ENCODE measurements at places on chromosomes 5 and 9. TPM values are rescaled to one million over a fixed set of nuclear protein-coding genes. Genes with fewer than 3 reads are reported as not detected.

The AQP7 gene
- total RNA-seq, result not detected

The HDAC3 gene
- total RNA-seq, result 81.8 TPM

The BAAT gene
- 0.54 TPM for total RNA-seq

The PCDHB16 gene
- total RNA-seq, result 20.1 TPM

The BSPRY gene
- not detected for total RNA-seq

The ACTBL2 gene
- total RNA-seq, result not detected

The DOCK2 gene
- total RNA-seq, result 0.66 TPM

The DNAJC18 gene
- total RNA-seq, result 55.9 TPM

GRCh38 chr9:92917176-92917800 lies 30.0 kb upstream of the FGD3 start:
- no peaks in the 10 kb centered on the region for H3K27me3 ChIP-seq
- DNase-seq, result no peak
- H3K27ac ChIP-seq, result no peak overlapping the region
- H3K36me3 ChIP-seq, result no peaks in the 10 kb centered on the region
- no peaks in the 10 kb centered on the region for H3K4me1 ChIP-seq
- no peak overlapping the region for H3K4me3 ChIP-seq

DNA sequence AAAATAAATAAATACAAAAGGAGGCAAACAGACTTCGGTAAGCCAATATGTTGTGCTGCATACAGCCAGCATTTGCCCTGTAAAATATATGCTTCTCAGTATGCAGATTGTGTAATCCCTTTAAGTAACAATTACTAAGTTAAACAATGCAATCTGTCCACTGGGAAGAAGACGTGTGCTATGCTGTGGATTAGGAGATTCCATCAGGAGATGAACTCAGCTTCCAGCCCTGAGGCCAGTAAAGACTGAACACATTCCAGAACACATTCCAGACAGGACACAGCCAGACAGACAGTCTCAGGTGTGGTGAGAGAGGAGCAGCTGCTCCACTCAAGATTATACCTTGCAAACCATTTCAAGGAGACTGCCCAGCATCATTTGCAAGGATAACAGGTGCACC lies 97.8 kb downstream of the MPDZ start:
- no peaks in the 10 kb centered on the region for H3K27me3 ChIP-seq
- H3K4me1 ChIP-seq, result peaks cover 6% of the 10 kb centered on the region
- H3K27ac ChIP-seq, result no peak overlapping the region
- H3K4me3 ChIP-seq, result no peak overlapping the region
- H3K36me3 ChIP-seq, result no peaks in the 10 kb centered on the region

DNA sequence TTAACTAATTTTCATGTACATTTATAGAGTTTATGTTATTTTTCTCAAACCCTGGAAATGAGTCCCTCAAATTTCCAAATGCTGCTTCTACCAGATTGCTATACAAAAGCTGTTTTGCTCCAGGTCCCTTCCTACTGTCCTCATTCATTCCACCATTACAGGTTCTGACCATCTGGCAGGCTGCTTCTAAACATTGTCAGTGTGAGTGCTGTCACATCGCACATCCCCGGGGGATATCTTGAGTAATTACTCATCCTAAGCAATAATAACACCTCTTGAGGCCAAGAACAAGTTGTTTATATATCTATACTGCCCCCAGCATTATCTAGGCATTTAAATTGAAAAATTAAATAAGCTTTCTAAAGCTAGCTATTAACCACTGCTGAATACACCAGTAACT lies 1675.3 kb upstream of the CDH6 start:
- H3K36me3 ChIP-seq, result no peaks in the 10 kb centered on the region
- H3K4me3 ChIP-seq, result peak overlapping the region; percentile 60
- H3K27me3 ChIP-seq, result peaks cover 4% of the 10 kb centered on the region

- H3K27me3 ChIP-seq, result peaks cover 2% of the 10 kb centered on the region
- H3K4me3 ChIP-seq, result no peak overlapping the region
- H3K4me1 ChIP-seq, result peaks cover 3% of the 10 kb centered on the region
- H3K36me3 ChIP-seq, result no peaks in the 10 kb centered on the region
- DNase-seq, result no peak
Measured at GRCh38 chr9:4828761-4829160, 36.0 kb downstream of the RCL1 start.

DNA sequence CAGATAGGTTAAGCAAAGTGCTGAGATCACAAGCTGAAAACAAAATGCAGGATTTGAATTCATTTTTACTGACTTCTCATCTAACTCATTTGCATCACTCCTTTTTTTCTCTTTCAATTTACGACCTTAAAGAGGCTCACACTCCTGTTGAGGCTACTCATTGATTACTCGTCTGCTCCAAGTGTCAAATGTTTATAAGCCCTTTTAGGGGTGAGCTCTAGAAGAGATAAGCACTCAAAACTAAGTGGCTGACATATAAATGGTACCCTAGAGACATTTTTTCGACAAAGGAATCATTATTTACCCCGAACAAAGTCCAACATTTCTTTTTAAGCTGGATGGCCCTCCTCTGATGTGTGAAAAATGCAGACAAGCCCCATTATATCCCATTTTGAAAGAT lies 483.1 kb downstream of the MAT2B start:
- H3K4me3 ChIP-seq, result peak overlapping the region; percentile 35
- peak overlapping the region; percentile 89 for H3K27ac ChIP-seq
- DNase-seq, result no peak
- peaks cover 4% of the 10 kb centered on the region for H3K27me3 ChIP-seq
- H3K36me3 ChIP-seq, result no peaks in the 10 kb centered on the region

- peak overlapping the region; percentile 85 for H3K27ac ChIP-seq
- H3K4me1 ChIP-seq, result peaks cover 31% of the 10 kb centered on the region
- peak overlapping the region; percentile 27 for H3K4me3 ChIP-seq
Measured at GRCh38 chr5:125348936-125349831, 602.7 kb upstream of the ZNF608 start.

DNA sequence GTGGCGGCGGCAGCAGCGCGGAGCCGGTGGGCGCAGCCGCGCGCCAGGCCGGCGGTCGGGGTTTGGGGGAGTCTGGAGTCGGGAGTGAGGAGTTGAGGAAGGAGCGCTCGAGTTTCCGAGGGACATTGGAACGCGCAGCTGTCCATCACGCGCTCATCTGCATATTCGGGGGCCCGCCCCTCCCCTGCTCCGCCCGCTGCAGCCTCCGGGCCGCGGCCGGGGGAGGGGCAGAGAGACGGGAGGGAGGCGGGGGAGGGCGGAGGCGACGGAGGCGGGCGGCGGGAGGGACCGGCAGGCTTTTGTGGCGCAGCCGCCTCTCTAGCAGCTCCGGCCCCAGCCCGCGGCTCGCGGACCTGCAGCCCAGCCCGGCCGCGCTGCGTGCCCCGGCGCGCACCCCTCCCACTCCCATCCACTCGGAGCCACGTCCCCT lies at the start of gene IRX2:
Gene IRX2 (minus strand): TSS at position 86 of the 430 bp plus-strand sequence. CDS start 264 bp downstream, outside the sequence.
- H3K27ac ChIP-seq, result peak within 1 kb of the TSS; percentile 76
- peaks cover 30% of the 10 kb centered on the region for H3K27me3 ChIP-seq
- peak within 1 kb of the TSS; percentile 94 for H3K4me3 ChIP-seq
- H3K36me3 ChIP-seq, result peaks cover 5% of the 10 kb centered on the region
- DNase-seq, result peak; percentile 93
- peaks cover 20% of the 10 kb centered on the region for H3K4me1 ChIP-seq

- H3K4me3 ChIP-seq, result no peak overlapping the region
- H3K27ac ChIP-seq, result peak overlapping the region; percentile 12
- no peaks in the 10 kb centered on the region for H3K4me1 ChIP-seq
- no peak for DNase-seq
- no peaks in the 10 kb centered on the region for H3K27me3 ChIP-seq
- H3K36me3 ChIP-seq, result peaks cover 12% of the 10 kb centered on the region
Measured at GRCh38 chr5:40716000-40716399, 36.3 kb downstream of the PTGER4 start.

DNA sequence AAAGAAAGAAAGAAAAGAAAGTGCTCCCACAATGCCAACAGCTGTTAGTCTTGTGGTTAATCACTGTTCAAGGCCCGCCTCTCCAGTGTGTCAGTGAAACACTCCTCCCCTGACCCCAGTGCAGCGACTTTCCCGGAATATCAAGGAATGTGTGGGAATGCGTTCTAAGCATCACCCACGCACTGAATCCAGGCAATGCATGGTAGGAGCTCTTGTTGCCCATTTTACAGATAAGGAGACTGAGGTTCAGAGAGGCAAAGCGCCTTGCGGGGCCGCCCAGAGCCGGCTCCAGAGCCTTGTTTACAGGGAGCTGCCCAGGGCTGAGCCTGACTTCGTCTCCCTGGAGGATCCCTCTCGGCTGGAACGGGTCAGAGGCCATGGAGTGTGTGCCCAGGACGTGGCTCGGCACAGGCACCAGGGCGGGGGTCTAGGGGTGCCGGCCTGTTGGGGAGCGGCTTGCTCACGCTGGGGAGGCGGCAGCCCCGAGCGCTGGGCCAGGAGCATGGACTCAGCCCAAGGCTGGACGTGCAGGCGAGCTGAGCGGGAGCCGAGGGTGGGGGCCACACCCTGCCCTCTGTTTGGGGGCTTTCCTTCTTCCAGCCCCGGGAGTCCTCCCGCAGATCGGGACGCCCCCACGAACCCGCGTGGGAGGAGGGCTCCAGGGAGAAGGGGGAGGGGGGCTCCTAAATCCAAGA lies 823 bp downstream of the ST6GALNAC6 start:
- DNase-seq, result no peak
- H3K4me3 ChIP-seq, result peak overlapping the region; percentile 85
- peaks cover 1% of the 10 kb centered on the region for H3K4me1 ChIP-seq
- H3K36me3 ChIP-seq, result peaks cover 9% of the 10 kb centered on the region

GRCh38 chr9:130181678-130182380 lies 9.6 kb downstream of the NCS1 start:
- H3K4me1 ChIP-seq, result peaks cover 21% of the 10 kb centered on the region
- H3K36me3 ChIP-seq, result no peaks in the 10 kb centered on the region
- DNase-seq, result no peak
- no peak overlapping the region for H3K27ac ChIP-seq
- no peak overlapping the region for H3K4me3 ChIP-seq

- no peaks in the 10 kb centered on the region for H3K36me3 ChIP-seq
- no peak overlapping the region for H3K4me3 ChIP-seq
- no peak for DNase-seq
- H3K27me3 ChIP-seq, result no peaks in the 10 kb centered on the region
- no peak overlapping the region for H3K27ac ChIP-seq
Measured at GRCh38 chr5:99449786-99450185, 521.0 kb upstream of the CHD1 start.

GRCh38 chr5:14440582-14441431 lies 140.8 kb upstream of the OTULINL start:
- peak overlapping the region; percentile 86 for H3K27ac ChIP-seq
- peaks cover 11% of the 10 kb centered on the region for H3K36me3 ChIP-seq
- H3K4me3 ChIP-seq, result peak overlapping the region; percentile 33

GRCh38 chr9:98456156-98456613 lies 200.7 kb upstream of the TBC1D2 start:
- H3K27me3 ChIP-seq, result peaks cover 10% of the 10 kb centered on the region
- no peak overlapping the region for H3K4me3 ChIP-seq
- peaks cover 6% of the 10 kb centered on the region for H3K4me1 ChIP-seq
- DNase-seq, result no peak
- H3K36me3 ChIP-seq, result peaks cover 26% of the 10 kb centered on the region

- H3K4me3 ChIP-seq, result no peak overlapping the region
- H3K4me1 ChIP-seq, result no peaks in the 10 kb centered on the region
- H3K27ac ChIP-seq, result no peak overlapping the region
- no peak for DNase-seq
Measured at GRCh38 chr5:42953041-42953440, 87.1 kb downstream of the ANXA2R start.

DNA sequence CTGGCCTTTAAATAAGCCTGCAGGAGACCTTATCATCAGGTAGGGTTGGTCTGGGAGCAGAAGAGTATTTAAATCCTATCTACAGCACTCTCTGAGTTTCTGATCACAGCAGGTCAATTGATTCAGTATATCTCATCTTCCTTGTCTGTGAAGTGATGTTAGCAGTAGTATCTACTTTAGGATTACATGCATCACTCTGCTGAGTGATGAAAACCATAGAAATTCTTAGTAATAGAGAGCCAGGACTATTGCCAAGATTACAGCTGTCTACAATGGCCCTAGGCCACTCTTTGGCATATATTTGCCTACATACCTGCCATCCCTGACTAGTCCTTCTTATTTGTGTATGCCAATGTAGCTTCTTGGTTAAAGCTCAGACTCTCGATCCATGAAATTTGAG lies 183.8 kb downstream of the ASTN2 start:
- no peak overlapping the region for H3K4me3 ChIP-seq
- peaks cover 14% of the 10 kb centered on the region for H3K27me3 ChIP-seq
- H3K27ac ChIP-seq, result no peak overlapping the region

GRCh38 chr5:55159763-55160492 lies at the start of gene GPX8:
Gene GPX8 (plus strand): TSS chr5:55160171. CDS start chr5:55160193, 22 bp downstream.
- H3K4me1 ChIP-seq, result peaks cover 5% of the 10 kb centered on the region
- H3K4me3 ChIP-seq, result peak within 1 kb of the TSS; percentile 75
- H3K27me3 ChIP-seq, result no peaks in the 10 kb centered on the region
- no peak for DNase-seq
- H3K27ac ChIP-seq, result no peak within 1 kb of the TSS

- no peak overlapping the region for H3K27ac ChIP-seq
- no peak for DNase-seq
- no peaks in the 10 kb centered on the region for H3K27me3 ChIP-seq
- no peak overlapping the region for H3K4me3 ChIP-seq
- H3K36me3 ChIP-seq, result no peaks in the 10 kb centered on the region
Measured at GRCh38 chr5:91024206-91024605, 358.9 kb downstream of the ARRDC3 start.
